H9 (cell line): ENCODE measurements at places on chromosomes 16 and 17.
A peak's percentile ranks its signal among the peaks of the same experiment; 100 is the strongest.

- no peak for DNase-seq
Measured at GRCh38 chr16:48434653-48435317, 49.6 kb upstream of the SIAH1 start.

GRCh38 chr16:82059983-82060421, 24.9 kb downstream of the HSD17B2 start:
- no peak for DNase-seq

- no peak for DNase-seq
Measured at GRCh38 chr16:5505091-5505887, 407.7 kb upstream of the EEF2KMT start.

DNA sequence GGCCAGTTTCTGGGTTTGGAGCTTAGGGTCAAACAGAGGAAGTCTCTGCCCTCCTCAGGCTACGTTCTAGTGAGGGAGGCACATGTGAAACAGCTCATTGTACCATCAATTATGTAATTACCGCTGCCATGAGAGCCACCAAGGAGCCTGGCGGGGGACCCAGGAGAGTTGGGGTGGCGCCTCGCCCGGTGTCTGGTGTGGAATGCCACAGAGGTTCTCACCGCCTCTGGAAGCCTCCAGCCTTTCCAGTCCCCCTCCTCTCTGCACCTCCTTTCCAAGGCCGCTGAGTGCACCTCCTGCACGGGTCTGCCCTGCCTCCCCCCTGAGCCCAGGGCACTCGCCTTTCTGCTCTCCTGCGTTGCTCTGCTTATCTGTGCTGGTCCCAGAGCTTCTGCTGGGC, 51.4 kb downstream of the SREBF1 start:
- DNase-seq: no peak

- peak; percentile 25 for DNase-seq
Measured at GRCh38 chr17:79630821-79631639, 20.2 kb upstream of the RBFOX3 start.

DNA sequence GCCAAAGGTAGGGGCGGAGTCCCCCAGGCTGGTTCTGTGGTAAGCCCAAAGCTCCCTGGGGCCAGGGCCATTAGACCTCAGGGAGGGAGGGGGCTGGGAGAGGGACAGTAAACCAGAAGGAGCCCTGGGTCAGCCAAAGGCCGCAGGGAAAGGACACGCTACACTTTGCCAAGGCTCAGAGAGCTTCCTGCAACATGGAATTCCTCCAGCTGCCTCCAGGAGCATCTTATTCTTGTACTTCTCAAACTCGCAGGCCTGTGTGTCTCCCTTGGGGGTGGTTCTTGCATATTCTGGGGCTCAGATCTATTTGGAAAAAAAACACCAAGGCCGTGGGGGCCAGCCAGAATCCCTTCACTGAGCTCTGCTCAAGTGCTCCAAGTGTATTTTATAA, 25.1 kb downstream of the AKAP1 start:
- no peak for DNase-seq

GRCh38 chr16:87968541-87968940, 17.3 kb downstream of the BANP start:
- DNase-seq: no peak

DNA sequence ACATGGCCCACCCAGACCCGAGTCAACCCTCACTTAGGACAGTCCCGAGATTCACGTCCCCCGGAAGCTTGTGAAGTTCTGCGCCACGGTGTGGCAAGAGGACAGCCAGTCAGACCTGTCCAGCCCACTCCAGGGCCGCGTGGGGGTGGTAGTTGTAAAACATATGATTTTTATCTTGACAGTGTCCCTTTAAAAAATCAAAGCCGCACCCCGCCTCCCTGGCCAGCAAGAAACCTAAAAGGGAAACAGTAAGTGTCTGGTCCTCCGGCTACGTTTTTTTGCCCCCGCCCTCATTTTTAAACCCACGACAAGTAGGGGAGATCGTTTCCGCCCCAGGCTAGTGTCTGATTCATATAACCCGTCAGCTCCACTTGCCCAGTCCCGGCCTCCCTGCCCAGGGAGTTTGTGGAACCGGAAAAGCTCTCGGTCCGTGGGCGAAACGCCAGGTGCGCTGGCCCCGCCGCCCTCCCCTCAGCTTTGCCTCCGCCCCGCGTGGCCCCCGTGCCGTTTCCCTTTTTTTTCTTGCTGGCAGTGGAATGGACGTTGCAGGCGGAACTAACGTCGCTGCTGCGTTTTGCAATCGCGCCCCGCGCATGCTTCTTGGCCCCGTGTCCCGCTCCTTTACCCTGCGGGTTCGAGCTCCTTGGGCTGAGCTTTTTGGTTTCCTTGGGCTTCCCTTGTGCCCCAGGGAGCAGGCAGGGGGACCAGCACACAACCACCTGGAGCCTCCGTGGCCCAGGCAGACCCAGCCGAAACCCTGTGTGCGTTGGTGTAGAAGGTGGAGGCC, 13.3 kb upstream of the NUDT16L1 start:
- DNase-seq: no peak

GRCh38 chr16:12225255-12225654, 248.7 kb downstream of the SNX29 start:
- DNase-seq: no peak

DNA sequence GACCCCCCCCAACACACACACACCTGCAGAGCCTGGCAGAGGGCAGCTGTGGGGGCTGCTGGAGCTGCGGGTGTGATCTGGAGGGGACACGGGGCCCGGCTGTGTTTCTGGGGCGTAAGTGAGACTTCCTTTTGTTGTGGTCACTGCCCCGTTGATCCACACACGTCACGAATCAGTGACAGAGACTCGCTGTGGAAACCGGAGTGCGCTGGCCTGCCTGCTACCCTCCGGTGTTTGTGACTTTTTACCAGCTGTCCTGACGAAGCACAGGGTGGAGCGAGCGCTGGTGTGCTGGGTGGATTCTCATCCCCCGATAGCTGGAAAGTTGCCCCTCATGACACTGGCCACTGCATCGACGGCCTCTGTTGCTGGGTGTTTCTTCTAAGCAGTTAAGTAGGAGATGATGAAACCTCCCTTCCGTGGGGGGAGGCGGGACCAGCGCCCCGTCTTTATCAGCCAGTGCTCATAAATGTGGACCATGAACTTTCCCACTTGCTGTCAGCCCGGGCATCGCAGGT, 2.3 kb downstream of the METRNL start:
- DNase-seq: no peak

DNA sequence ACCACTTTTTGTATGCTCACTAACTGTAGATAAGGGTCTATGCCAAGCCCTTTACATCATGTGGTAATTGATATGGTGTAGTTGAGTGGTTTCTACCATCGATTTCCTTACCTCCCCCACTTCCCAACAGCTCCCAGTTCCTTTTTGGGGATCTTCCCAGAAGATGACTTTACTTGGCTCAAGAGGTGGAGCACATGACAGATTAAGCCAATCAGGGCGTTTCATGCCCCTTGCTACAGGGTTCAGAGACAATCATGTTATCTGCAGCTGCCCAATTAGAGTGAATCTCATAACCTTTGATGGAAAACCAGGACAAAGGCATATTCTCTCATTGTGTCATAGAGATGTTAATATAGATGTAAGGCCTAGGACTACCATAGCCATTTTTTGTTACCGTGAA, 16.2 kb upstream of the BMERB1 start:
- DNase-seq: no peak

- DNase-seq: peak; percentile 36
Measured at GRCh38 chr17:75478508-75478907, 22.1 kb downstream of the TMEM94 start.

GRCh38 chr17:56149266-56150036, 3.8 kb upstream of the ANKFN1 start:
- DNase-seq: no peak

DNA sequence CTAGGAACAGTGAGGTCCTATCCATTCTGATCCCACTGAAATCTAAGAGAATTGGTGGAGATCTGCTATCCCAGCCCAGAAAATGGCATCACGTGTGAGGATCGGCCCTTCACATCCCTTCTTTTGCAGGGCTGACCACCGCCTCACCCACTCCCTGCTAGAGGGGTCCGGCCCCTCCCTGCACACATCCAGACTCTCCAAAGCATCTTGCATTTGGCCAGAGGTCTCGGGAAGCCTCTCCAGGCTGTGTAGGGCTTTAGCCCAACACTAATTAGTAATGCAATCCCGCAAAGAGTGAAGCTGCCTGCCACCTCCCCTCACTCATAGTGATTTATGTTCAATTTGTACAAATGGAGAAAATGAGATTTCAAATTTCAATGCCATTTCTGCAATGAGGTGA, 434.4 kb upstream of the ZFHX3 start:
- DNase-seq: no peak

GRCh38 chr17:71845337-71845736, 275.5 kb upstream of the SOX9 start:
- no peak for DNase-seq

- no peak for DNase-seq
Measured at GRCh38 chr17:72749119-72749572, 343.3 kb downstream of the SLC39A11 start.

DNA sequence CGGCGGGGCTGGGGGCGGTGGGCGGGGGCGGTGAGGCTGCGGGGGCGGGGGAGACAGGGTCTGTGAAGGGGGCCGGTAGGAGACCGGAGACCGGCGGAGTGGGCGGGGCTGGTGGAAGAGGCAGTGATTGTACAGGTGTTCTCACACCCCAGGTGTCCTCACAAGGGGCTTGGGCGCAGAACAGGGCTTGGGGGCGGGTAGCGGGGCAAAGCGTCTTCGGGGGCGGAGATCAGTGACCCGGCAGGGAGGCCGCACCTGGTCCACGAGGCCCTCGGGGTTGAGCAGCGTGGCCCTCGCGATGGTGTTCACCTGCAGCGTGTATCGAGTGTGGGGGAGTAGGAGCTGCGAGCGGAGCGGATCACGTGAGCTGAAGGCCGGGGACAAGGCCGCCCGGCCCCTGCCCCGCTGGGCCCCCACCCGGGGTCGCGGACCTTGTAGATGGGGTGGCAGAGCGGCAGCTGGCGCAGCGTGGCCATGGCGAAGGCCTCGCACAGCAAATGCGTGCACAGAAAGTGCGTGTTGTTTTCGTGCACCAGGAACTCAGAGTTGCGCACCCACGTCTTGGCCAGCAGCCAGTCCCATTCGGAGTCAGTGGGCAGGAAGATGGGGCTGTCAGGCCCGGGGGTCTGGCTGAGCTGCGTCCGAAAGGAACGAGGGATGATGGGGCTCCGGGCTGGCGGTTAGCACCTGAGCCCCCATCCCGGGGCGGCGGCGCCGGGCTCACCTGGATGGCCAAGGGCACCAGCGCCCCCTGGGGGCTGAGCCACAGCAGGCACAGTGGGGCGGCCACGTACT, 8.5 kb downstream of the ALOXE3 start:
- peak; percentile 92 for DNase-seq

- no peak for DNase-seq
Measured at GRCh38 chr16:67397812-67398545, 4.7 kb upstream of the TPPP3 start.

DNA sequence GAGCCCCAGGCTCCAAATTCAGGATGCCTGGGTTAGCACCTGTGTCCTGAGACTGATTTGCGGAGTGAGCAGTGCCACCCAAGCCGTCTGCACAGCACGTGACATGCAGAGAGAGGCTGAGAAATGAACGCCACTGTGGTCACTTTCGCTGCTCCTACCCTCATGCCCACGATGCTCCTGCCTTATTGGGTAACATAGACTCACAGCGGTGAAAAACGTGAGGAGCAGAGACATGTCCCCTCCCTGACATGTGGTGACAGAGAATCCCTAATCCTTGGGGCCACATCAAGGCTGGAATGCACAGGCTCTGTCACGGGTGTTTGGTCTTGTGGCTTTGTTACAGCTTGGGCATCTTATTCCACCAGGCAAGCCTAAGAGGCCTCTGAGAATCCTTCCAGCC, 52.1 kb upstream of the CACNG5 start:
- DNase-seq: peak; percentile 22

- no peak for DNase-seq
Measured at GRCh38 chr16:88988980-88989811, 12.2 kb upstream of the CBFA2T3 start.

- no peak for DNase-seq
Measured at GRCh38 chr16:58111302-58111627, 17.9 kb downstream of the CFAP20 start.

DNA sequence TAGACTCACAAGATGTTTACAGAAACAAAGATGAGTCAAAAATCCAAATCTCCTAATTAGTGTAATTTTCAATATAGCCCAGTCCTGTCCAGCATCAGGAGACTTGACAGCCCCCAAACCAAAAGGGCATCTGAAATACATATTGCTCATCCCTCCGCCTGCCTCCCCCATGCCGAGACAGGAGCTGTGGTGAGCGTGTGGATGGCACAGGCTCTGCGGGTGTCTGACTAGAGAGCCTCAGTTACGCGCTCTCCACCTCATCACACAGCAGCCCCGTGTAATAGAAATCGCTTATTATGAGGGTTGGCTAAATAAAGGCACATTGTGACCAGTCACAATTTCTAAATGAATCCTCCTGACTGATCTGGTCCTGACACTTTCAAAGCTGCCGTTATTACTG, 43.1 kb upstream of the CBLN1 start:
- no peak for DNase-seq

- no peak for DNase-seq
Measured at GRCh38 chr16:19809121-19809635, 75.5 kb downstream of the GPRC5B start.

DNA sequence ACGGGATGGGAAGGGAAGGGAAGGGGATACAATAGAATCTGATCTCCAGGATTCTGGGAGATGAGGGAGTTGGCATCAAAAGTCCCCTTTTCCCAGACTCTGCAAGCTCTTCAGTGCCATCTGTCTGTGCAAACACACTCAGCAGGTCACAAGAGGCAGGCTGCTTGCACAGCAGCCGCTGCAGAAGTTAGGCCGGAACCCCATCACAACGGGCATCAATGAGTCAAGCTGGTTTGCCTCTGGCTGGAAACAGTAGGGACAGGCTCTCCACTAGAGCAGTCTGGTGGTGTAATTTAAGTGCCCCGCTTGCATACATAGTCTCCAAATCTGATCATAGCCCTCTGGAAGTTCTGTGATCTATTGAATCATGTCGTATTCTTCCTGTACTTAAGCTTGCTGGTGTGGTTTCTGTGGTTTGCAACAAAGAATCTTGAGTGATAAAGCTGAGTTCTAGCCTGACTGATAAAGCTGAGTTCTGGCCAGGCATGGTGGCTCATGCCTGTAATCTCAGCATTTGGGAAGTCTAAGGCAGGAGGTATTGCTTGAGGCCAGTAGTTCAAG, 33.7 kb upstream of the KDM8 start:
- peak; percentile 40 for DNase-seq

DNA sequence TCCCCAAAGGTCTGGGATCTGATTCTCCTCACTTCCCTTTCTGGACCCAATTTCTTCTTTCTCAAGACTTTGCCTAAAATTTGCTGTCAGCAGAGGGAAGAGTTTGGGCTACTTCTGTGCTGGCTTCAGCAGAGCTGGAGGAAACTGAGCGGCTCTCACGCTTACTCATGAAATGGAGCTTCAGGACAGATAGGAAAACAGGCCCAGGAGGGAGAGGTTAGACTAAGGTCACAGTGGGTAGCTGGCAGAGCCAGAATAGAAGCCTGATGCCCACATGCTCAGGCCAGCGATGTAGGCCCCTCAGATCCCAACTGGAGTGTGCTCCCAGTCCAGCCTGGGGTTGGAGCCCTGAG, 593 bp downstream of the SLC38A7 start:
- no peak for DNase-seq

DNA sequence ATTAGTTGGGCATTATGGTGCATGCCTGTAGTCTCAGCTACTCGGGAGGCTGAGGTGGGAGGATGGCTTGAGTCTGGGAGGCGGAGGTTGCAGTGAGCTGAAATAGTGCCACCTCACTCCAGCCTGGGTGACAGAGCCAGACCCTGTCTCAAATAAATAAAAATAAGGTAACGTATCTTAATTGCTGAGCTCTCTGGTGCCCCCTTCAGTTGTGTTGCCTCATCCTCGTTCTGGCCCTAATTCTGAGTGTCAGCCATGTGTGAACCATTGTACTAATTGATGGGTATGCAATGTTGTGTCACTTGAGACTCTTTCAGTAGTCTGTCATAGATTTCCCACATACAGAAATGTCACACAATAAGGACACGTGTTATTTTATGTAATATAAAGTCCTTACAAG, 363.1 kb upstream of the RBFOX1 start:
- DNase-seq: peak; percentile 29
